ENCODE measurements at places on chromosomes 4 and X.

DNA sequence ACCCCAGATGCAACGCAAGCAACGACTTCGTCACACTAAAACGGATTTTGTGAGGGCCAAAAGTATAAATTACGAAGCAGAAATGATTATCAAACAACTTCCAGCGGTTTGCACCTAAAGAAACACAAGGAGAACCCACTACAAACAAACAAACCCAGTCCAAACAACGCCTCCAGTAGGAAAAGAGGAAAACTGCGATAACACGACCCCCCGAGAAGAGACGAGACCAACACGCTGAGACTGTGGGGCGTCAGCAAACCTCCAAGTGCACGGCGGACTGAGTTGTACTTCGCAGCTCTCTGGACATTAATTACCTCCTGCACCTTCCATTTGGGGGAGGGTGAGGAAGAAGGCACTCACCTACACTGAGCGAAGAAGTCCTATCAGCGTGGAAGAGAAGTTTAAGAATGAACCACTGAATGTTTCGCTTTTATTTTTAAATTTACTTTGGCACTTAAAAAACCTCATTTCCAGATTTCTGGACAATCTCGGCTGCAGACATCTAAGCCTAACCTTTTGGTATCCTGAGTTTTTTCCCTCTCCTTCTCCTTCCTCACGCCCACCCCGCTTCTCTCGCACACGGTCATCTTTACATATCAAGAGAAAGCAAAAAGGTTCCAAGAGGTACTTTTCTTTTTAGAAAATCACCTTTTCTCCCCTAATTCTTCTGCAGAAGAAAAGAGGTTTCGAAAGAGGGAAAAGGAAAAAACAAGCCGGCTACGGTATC lies at the start of gene MAB21L2:
MAB21L2 (plus strand) TSS at position 6 of the 727 bp plus-strand sequence. CDS start 879 bp downstream, outside the sequence.
- no peak for DNase-seq

GRCh38 chr4:114807759-114808404 lies 209.3 kb downstream of the UGT8 start:
- DNase-seq = peak; percentile 48

GRCh38 chrX:155632431-155633100 lies 19.8 kb upstream of the TMLHE start:
- DNase-seq = peak; percentile 38

DNA sequence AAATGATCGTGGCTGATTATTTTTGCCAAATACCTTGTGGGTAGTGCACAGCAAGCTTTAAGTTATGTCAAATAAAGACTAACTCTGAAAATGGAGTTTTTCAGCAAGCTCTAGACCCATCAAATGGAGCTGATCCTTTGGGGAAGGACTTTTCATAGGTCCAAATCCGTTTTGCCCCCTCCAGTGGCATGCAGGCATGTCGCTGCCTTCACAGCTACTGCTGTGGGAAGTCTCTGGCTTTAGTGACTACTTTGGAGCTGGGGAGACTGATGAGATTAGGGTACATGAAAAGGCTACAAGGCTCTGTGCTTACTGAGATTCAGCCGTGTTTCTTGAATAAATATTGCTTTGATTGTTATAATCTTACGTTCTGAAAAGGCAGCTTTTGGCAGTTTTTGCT lies 106.6 kb upstream of the HS3ST1 start:
- DNase-seq = no peak

- peak; percentile 74 for DNase-seq
Measured at GRCh38 chr4:157043131-157043530, 32.8 kb upstream of the GLRB start.

- no peak for DNase-seq
Measured at GRCh38 chr4:86060341-86060740, 299.5 kb downstream of the MAPK10 start.

DNA sequence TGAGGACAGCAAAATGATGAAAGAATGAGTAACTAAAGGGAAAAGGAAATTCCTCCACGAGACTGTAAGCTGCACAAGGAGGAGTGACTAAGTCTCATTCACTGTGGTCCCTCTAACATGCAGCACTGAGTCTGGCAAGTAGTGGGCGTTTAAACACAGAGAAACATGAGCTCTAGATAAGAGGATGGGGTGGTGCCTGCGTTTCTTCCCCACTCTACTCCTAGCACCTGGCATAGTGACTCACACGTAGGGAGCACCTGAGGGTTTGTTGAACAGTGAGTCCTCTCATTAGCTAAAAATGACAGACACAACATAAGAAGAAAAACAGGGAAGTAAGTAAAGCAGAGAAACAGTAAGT lies 105.8 kb upstream of the CBR4 start:
- no peak for DNase-seq

- DNase-seq = no peak
Measured at GRCh38 chr4:138051157-138051556, 191.0 kb downstream of the SLC7A11 start.

DNA sequence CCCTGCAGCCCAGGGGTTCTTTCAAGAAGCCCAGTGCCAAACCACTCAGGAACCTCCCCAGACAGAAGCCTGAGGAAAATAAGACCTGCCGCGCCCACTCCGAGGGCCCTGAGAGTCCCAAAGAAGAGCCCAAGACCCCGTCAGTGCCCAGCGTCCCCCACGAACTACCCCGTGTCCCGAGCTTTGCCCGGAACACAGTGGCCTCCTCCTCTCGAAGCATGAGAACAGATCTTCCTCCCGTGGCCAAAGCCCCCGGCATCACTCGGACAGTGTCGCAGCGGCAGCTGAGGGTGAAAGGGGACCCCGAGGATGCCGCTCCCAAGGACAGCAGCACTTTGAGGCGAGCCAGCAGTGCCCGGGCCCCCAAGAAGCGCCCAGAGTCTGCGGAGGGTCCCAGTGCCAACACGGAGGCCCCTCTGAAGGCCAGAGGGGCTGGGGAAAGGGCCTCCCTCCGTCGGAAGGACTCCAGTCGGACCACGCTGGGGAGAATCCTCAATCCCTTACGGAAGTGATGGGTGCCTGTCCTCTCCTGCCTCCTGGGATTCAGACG lies 40.2 kb downstream of the FHDC1 start:
- DNase-seq = no peak

GRCh38 chrX:72020204-72020603 lies 109.6 kb downstream of the NHSL2 start:
- no peak for DNase-seq

DNA sequence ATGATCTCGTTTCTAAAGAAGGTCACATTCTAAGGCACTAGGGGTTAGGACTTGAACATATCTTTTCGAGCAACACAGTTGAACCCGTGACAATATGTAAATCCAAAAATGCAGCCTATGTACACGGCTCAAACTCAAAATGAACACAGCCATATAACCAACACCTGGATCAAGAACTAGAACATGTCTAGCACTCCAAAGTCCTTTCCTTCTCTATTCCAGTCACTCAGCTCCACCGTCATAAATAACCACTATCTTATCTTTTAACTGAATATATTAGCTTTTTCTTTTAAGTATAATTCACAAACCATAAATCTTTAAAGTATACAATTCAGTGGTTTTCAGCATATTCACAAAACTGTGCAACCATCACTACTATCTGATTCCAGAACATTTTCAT lies 19.4 kb upstream of the RELL1 start:
- no peak for DNase-seq

DNA sequence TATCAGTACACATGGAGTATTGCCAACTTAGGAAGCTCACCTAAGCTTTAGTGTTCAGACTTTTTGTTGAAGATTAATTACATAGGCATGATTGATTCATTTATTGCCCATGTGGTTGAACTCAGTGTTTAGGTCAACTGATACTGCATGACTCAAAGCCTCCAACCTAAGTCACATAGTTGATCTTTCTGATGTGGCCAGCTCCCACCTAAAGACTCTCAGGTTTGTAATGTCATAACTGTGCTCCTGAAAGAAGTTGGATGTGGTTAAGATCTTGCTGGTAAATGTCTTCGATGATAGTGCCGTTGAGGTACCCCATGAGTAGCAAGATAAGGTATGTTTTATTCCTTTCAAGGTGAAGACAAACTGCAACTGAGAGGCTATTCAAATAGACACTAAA lies 192.5 kb downstream of the EDA start:
- DNase-seq = no peak

- DNase-seq = no peak
Measured at GRCh38 chr4:74353858-74354257, 11.1 kb upstream of the EREG start.

DNA sequence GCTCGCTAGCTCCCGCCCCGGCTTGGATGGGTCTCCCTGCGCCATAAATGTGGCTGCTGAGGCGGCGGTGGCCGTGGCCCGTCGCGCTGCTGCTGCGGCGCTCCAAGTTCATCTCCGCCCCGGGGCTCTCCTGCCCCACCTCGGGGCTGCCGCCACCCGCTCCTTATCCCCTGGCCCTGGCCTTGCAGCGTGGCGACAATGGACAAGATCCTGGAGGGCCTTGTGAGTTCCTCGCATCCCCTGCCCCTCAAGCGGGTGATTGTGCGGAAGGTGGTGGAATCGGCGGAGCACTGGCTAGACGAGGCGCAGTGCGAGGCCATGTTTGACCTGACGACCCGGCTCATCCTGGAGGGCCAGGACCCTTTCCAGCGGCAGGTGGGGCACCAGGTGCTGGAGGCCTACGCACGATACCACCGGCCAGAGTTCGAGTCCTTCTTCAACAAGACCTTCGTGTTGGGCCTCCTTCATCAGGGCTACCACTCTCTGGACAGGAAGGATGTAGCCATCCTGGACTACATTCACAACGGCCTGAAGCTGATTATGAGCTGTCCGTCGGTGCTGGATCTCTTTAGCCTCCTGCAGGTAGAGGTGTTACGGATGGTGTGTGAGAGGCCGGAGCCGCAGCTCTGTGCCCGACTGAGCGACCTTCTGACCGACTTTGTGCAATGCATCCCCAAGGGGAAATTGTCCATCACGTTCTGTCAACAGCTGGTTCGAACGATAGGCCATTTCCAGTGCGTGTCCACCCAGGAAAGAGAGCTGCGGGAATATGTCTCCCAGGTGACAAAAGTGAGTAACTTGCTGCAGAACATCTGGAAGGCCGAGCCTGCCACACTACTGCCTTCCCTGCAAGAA lies 763 bp downstream of the USP38 start:
- no peak for DNase-seq

GRCh38 chr4:147101678-147102077 lies 156.0 kb upstream of the TTC29 start:
- DNase-seq = no peak

DNA sequence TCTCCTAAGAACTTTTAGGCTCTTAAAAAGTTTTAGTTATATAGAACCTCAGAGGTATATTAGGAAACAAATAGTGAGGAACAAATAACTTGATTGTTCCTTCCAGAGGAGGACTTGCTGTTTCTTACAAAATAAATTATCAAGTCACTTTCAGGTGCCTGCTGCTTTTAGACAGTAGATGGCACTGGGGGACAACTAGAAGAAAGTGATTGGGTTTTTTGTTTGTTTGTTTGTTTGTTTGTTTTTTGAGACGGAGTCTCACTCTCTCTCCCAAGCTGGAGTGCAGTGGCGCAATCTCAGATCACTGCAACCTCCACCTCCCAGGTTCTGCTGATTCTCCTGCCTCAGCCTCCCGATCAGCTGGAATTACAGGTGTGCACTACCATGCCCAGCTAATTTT lies 35.4 kb upstream of the CDKL5 start:
- no peak for DNase-seq

Data from KBM-7 (cell line).